Lower leg skin (tissue), 4 donors: ENCODE measurements at places on chromosomes 12 and 14. TPM values are rescaled to one million over a fixed set of nuclear protein-coding genes. Genes with fewer than 3 reads are reported as not detected.

GRCh38 chr12:108327621-108328344 lies 11.3 kb downstream of the CMKLR1 start:
- DNase-seq, result no peak

Gene DEPDC4
- total RNA-seq, result not detected

Gene SERPINA12
- total RNA-seq, result 345 TPM

DNA sequence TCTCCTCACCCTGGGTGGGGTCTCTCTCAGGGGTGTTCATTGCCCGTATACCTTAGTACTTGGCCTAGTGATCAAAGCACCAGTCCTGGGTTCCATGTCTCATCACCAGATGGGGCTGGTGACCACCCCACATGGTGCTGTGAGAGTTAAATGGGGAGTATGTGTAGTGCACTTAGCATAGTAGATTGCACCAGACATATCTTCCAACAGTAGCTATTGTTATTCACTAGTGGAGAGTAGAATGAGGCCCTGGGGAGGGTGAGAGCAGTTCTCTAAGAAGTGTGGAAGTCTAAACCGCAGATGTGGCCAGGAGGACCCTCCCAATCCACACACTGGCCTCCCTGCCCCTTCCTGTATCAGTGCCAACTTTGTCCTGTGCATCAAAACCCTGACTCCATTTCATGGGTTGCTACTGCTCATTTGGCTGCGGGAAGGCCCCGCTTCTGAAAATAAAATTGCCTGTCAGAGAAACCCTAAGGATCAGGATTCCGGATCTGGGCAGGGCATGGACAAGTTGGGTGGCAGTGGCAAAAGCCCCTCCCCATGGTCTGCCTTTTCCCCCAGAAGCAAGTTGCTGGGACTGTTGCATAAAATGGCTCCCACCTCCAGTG lies 4.4 kb downstream of the CD9 start:
- no peak for DNase-seq

DNA sequence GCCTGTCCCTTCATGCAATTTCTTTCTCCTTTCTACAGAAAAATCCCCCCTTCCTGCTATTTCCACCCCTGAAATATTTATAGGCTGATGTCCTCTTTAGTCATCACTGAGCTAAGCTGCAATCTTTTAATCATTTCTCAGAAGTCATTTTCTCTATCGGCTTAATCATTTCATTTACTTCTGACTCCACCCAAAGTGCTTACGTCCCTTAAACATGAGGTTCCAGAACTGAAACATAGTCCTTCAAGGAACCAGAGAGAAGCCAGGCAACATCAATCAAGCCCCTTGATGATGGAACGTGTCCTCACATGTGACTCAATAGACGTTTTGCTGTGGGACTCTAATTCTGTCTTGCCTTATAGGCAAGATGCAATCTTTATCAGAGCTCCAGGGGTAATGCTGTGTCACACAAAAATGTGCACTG lies 148.7 kb upstream of the KRR1 start:
- no peak for DNase-seq

Gene SLC6A12
- total RNA-seq, result 0.30 TPM

Gene RHOJ
- total RNA-seq, result 0.65 TPM

- no peak for DNase-seq
Observed at GRCh38 chr14:79598339-79598738, 613.0 kb downstream of the DIO2 start.

DNA sequence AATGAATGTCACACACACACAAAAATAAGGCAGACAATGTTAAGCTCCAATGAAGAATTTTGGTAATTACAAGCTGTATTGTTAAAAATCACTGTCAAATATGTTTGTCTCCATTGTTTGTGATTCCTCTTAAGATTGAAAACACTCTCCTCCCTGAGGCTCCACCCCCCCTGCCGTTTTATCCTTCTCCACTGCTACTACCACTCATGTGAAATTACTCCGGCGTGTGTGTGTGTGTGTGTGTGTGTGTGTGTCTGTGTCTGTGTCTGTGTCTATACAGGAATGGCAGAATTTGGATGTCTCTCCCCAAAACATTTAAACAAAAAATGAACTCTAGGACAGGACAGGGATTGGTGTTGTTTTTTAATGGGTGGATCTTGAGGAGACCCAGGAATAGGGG lies 365.1 kb upstream of the DIO2 start:
- no peak for DNase-seq

DNA sequence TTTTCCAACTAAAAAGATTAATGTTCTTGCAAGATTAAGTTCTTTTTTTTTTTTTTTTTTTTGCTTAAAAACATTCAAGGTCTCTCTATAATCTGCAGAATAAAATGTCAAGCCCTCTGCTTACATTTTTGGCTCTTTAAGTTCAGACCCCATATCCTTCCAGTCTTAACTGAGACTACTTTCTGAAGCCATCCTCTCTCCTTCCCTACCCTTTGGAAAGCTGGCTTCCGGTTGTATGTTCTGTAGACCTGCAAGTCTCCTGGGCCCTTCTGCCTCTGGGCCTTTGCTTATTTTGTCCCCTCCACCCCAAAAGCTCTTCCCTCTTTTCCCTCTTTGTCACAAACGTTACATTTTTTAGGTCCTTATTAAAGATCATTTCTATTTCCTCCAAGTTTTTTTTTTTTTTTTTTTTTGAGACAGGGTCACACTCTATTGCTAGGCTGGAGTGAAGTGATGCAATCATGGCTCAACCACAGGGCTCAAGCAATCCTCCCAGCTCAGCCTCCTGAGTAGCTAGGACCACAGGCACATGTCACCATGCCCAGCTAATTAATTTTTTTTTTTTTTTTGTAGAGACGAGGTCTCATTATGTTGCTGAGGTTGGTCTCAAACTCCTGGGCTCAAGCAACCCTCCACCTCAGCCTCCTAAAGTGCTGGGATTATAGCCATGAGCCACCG lies 46.5 kb downstream of the PTPRB start:
- DNase-seq, result no peak

DNA sequence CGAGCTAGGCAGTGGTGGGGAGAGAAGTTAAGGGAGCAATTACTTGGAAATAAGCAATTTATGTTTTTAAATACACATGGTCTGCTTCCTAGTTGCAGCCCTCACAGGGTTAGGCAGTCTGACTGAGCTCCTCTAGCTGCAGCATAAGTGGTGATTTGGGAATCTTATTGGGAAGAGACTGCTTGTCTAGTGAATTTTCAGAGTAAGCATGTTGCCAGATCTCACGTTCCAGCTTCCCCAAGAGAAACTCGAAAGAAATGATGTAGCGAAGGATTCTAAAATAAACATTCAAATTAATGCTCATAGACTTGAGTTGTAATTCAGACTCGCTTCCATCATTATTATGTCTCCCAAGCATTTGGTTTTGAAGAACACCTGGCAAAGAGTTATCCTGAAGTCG lies 440.2 kb downstream of the ATP23 start:
- no peak for DNase-seq

GRCh38 chr14:50417853-50418252 lies 21.2 kb upstream of the CDKL1 start:
- DNase-seq, result no peak

GRCh38 chr12:21483531-21483930 lies 17.9 kb downstream of the RECQL start:
- no peak for DNase-seq

GRCh38 chr12:45581112-45581511 lies 148.4 kb upstream of the ARID2 start:
- no peak for DNase-seq

Gene FGD4
- total RNA-seq, result 45.5 TPM

- DNase-seq, result peak; percentile 59
Observed at GRCh38 chr14:20986811-20987210, 3.0 kb upstream of the METTL17 start.

Gene FOXG1
- total RNA-seq, result not detected

GRCh38 chr12:130146176-130146931 lies 15.9 kb upstream of the FZD10 start:
- DNase-seq, result no peak

Gene TUBA1B
- total RNA-seq, result 347 TPM

- no peak for DNase-seq
Observed at GRCh38 chr14:71206123-71206522, 298.9 kb downstream of the PCNX1 start.

Gene CHGA
- total RNA-seq, result not detected

DNA sequence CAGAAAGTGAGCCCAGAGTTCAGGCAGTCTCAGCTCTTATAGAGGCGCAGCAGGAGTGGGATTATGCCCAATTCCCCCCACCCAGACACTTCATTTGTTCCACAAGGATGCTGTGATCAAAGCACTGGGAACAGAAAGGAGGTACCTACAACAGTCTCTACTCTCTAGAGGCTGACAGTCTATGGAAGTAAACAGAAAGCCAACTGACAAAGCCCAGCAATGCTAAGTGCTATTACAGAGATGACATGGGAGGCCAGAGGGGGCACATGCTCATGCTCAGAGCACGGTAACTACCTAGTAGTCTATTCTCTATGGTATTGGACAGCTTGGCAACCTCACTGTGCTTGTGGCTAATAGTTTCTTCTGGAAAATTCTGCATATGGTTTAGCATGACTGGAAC lies 85.9 kb downstream of the STXBP6 start:
- DNase-seq, result no peak

Gene BEGAIN
- total RNA-seq, result 1.4 TPM

Gene RNASE3
- total RNA-seq, result not detected

- no peak for DNase-seq
Observed at GRCh38 chr12:26939953-26940352, 1.7 kb downstream of the FGFR1OP2 start.

DNA sequence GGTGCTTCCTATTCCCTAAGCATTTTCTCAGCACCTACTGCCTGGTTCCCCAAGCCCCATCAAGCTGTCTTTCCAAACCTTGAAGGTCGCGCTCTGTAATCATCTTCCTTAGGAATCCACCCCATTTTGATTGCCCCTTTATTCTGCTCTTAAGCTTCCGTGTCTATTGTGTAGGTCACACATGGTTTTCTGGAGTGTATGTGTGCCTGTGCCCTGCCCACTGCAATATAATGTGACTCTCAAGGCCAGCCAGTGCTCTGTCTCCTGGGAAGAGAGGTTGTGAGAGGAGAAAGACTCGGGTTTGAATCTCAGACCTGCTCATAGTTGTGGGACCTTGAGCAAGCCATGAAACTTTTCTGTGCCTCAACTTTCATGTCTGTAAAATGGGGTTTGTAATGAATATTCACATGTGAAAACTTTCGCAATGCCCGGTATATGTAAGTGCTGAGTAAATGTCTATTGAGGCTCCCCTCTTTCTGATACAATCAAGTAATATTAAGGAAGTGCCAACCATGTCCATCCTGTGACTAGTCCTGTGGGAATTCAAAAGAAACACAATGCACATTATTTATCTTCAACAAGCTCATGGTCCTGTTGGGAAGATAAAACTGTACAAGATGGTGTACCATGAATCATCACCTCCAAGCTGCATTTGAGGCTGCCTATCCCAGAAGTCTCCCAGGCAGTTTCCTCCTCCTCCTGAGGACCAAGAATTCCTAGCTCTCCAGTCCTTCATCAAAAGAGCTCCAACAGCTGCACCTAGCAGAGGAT lies 774 bp upstream of the KRT75 start:
- no peak for DNase-seq

- DNase-seq, result no peak
Observed at GRCh38 chr14:63764103-63764502, 36.2 kb upstream of the SGPP1 start.

DNA sequence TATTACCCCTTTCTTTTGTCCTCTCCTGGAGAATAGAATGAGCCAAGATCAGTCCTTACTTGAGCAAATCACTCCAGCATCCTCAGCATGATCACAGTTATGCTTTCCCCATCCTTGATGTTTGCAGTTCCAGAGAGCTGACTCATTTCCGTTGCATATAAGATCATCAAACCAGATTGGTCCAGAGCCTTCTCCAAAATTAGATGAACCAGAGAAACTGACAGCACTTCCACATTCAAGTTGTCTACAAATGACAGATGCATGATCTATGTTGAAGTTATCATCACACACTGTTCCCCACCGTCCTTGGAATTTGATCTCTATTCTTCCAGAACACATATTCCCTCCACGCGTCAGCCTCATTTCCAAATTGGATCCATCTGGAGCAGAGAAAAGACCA lies 4.8 kb downstream of the CD163 start:
- no peak for DNase-seq

Gene CLEC2B
- total RNA-seq, result 90.6 TPM

Gene VDR
- 36.7 TPM for total RNA-seq

DNA sequence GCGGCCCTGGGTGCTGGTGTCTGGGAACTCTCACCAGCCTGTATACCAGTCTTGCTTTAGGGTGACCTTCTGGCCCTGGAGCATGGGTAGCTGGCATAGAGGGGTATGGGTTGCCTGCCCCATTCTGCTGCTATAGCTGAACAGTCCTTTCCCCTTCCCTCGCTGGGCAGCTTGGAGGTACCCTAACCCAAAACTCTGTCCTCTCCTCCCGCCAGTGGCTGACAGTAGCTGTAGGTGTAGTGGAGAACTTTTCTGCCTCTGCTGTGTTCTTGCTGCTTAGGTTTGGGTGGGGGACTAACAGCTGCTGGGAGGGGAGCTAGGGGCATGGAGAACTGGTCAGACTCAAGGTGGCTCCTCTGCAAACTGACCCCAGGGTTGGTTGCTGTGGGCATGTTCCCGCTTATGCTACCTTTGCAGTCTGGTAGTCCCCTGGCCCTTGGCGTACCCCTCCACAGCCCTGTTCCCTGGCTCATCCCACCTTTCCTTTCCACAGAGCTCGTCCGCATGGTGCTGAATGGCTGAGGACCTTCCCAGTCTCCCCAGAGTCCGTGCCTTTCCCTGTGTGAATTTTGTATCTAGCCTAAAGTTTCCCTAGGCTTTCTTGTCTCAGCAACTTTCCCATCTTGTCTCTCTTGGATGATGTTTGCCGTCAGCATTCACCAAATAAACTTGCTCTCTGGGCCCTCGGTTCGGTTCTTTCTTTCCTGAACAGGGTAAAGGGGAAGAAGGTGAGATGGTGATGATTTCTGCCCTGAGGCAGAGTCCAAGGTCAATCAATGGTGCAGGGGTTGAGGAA lies 2.9 kb downstream of the MYL6 start:
- no peak for DNase-seq

Gene STAC3
- 0.71 TPM for total RNA-seq

DNA sequence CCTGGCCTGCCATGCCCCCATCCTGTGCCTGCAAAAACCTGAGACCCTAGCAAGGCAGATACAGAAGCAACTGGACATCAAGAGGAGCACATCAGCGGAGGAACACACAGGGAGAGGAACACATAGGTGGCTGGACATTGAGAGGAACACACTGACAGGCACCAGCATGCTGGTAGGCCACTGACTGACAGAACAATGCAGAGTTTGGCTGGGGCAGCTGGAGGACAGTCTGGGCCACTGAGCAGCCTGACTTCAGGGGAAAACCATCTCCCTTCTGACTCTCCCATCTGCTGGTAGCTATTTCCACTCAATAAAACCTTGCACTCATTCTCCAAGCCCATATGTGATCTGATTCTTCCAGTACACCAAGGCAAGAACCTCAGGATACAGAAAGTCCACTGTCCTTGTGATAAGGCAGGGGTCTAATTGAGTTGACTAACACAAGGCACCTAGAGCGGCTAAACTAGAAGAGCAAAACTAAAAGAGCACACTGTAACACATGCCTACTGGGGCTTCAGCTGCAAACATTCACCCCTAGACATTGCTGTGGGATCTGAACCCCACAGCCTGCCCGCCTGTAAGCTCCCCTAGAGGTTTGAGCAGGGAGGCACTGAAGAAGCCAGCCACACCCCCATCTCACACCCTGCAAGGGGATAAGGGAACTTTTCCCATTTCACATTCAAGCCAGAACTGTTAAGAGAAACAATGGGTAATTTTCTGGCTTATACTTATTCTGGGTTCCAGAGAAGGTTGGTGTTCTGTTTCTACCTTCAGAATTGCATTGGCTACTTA lies 22.1 kb downstream of the CLECL1 start:
- no peak for DNase-seq

- DNase-seq, result no peak
Observed at GRCh38 chr14:78164226-78164853, 5.8 kb upstream of the NRXN3 start.
